ENCODE measurements at places on chromosomes 12 and 14.

DNA sequence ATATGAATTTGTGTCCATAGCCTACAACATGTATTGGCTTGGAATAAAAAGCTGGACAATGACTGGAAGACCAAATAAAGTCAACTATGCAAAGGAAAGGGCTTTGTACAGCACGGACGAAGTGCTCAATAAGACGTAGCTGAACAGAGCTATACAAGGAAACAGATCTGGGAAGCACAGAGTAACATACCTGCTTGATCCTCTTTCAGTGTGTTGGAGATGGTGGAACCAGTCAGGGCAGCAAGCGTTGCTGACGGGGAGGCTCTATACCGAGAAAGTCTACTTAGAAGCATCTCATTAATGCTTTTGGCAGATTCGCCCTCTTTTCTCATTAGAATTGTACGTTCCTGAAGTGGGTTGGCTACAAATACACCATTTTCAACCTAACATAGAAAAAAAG lies 99.3 kb downstream of the HECTD4 start:
- no peak for DNase-seq

DNA sequence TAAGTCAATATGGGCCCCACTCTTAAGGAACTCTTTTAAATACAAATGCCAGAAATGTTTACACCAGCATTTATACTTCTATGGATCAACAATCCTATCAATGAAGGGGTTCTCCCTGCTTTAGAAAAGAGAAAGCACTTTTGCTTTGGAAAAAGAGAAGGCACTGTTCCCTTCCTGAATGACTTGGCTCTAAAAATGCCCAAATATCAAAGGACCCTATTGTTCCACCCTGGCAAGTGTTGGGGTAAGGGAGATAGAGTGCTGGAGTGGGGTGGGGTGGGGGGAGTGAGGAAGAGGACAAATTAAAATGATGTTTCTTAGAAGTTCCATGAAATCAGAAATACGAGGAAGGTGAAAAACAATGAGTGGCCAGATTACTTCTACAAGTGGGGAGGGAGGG lies 131.6 kb upstream of the GRIN2B start:
- DNase-seq, result no peak

- DNase-seq, result no peak
These were observed 193.6 kb upstream of the FAR2 start for GRCh38 chr12:28955491-28955890.

DNA sequence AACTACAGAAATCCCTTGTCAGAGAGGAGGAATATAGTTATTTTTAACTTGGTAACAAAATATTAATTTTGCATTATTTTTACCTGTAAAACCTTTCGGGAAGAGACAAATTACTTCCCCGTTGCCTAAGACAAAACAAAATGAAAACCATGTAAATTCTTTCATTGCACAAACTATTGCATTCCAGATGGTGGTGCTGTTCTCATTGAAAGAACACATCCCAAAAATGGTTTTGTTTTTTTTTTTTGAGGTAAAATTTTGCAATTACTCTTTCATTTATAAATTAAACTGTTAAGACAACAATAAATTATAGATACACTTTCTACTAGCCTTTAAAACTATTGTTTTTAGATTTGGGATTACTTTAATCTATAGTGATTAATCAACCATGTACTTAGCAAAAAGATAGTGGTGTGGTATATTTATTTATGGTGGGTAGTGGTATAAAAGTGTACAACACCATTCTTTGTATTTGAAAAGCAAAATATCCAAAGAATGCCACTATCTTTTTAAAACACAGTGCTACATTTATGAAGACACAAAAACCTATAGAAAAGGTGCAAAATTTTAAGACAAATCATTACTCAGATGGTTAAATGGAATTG lies 115.5 kb downstream of the SLC38A1 start:
- DNase-seq, result no peak

DNA sequence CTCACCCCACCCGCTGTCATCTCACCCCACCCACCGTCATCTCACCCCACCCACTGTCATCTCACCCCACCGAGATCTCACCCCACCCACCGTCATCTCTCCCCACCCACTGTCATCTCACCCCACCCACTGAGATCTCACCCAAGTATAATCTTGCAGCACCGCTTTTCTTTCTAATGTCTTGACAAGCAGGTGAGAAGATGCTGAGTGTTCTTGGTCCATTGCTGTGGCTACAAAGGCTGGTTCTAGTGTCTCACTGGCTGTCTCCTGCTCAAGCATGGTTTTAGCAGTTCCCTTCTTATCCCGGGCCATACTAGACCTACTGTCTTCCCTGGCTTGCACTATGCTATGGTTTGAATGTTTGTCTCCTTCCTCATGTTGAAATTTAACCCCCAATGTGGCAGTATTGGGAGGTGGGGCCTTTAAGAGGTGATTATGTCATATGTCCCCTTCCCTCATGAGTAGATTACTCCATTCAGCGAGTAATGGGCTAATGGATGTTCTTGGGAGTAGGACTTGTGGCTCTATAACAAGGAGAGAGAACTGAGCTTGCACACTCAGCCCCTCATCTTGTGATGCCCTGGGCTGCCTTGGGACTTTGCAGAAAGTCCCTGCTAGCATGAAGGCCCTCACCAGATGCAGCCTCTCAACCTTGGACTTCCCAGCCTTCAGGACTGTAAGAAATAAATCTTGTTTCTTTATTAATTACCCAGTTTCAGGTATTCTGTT lies 47.7 kb upstream of the PPP2R5C start:
- DNase-seq, result no peak

GRCh38 chr12:4214877-4215228 lies 58.7 kb upstream of the CCND2 start:
- DNase-seq, result no peak

DNA sequence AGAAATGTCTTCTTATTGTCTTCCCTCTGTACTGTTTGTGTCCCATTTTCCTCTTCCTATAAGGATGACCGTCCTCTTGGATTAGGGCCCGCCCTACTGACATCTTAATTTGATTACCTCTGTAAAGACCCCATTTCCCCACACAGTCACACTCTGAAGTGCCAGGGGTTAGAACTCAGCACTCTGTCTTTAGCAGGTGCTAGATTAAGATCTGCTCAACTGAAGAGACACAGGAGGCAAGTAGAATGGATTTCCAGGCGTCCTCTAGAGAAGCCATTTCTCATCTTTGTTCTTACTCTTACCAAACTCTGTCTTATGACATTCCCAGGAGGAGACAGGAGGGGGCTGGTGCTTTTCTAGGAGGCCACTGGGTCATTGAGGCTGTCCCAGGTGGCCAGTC lies 50.8 kb downstream of the VCPKMT start:
- no peak for DNase-seq

DNA sequence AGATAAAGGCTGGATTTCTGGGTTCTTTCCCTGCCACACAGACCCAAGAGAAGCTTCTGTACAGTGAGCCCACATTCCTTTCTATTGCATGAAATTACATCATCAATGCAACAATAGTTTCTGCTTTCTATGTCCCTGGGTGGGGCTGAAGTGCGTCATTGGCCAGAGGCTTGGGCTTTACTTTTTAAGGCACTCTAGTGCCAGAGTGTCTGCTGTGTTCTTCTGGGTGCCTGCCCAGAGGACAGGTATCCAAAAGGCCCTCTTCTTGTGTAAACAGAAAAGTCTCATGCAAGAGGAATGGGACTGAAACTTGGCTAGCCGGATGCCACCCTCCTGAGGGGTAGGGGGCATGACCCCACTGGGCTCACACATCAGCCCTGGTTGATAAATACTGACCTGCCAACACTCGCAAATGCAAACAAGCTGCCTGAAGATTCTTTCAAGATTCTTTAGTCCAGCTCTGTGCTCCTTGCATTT lies 5.9 kb downstream of the KRT86 start:
- DNase-seq, result no peak

- DNase-seq, result no peak
These were observed 295.7 kb upstream of the PRKD1 start for GRCh38 chr14:30223385-30223785.

DNA sequence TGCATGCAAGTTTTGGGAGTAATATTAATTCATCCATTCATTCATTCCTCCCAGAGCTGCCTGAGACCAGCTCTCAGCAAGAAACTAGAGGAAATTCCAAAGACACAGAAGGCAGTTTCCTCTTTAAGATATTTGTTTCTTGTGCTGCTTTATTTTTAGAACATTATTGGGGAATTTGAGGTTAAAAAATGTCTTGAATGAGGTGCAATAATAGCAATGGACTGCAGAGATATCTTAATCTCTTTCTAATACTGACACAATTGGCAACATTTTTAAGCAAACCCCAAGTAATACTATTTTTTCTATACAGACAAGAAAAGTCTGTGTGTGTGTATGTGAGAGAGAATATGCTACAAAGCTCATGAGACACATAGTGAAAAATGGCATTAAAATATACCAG lies 190.2 kb upstream of the USP15 start:
- no peak for DNase-seq

DNA sequence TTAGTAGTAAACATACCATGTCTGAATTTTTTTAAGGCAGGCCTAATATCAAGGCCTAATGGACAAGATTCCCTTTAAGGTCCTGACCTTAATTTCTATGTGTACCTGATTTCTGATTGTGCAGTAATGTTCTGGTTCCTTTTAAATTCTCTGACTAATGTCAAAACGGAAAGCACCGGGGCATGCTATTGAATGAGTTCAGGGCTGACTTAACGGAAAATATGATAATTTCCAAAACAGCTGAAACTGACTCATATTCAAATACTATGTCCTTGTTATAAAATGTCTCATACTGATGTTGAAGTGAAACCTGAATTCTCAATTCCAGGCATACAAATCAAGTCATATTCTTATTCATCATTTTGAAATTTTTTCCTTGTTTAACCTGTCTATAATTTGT lies 6.7 kb downstream of the TAS2R43 start:
- no peak for DNase-seq

DNA sequence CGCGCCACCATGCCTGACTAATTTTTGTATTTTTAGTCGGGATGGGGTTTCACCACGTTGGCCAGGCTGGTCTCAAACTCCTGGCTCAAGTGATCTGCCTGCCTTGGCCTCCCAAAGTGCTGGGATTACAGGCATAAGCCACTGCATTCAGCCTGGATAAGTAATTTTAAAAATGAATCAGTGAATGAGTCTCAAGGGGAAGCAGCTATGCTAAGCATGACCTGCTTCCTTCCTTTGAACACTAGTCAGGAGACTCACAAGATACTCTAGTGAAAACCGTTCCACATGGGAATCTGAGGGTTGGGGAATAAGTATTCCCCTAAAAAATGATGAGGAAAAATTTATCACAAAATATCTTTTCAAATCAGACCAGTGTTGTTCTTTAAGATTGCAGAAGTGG lies 10.7 kb upstream of the FAM234B start:
- no peak for DNase-seq

DNA sequence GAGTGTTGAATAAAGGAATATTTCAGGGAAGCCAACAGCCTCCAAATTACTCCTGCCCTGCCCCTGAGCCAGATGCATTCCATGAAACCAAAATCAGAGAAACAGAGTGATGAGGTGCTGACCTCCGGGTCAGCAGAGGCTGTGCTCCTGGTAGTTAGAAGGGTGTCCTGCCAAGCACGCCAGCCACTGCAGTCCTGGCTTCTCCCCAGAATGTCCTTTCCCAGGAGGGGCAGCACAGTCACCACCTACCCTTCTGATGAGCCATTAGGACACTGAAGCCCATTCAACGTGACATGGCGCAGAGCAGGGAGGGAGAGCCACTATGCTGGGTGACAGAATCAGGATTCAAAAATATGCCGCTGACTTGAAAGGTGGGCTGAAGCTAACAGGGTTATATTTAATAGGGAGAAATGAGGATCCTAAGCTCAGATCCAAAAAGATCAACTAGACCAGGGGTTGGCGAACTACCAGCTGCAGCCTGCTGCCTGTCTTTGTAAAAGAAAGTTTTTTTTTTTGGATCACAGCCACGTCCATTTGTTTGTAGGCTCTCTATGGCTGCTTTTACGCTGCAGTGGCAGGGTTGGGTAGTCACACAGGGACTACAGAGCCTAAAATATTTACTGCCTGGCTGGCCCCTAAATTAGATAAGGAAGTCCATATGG lies 34.5 kb upstream of the PLEK2 start:
- no peak for DNase-seq

DNA sequence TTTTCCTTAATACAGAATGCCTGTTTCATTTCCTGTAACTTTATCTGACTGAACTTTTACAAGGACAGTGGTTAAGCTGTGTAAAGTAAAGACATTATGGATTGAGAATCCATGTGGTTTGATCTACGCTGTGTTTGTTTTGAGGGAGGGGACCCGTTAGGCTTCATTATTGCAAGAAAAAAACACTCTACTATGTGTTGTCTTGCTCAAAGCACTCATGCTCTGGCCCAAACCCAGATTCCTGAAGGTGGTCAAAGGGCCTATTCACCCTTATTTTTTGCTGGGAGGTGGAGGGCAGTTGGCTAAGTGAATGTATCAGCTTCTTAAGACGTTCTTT lies 11.9 kb downstream of the RNF10 start:
- no peak for DNase-seq

GRCh38 chr14:93548102-93548843 lies 117.5 kb downstream of the UNC79 start:
- DNase-seq, result no peak

DNA sequence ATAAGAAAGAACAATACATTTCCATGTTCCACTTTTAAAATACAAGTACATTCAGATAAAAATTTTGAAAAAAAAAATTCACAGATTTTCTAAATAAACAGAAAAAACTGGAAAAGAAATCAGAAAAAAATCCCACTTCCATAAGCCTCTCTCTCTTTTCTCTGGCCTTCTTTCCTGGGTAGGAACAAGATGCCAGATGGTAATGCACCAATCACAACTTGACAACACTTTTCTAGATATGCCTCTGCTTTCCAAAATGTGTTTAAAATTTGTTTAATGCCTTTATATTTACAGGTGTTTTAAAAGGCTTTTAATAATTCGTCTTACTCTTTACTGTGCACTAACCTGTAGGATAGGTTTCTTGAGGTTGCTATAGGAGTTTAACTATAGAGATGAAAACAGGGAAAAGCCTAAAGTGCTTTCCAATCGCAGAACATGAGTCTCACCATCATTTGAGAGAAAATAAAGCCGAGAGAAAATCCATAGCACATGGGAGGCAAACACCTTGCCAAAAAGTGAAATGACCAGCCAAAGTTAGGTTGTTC lies 74.2 kb downstream of the TMTC1 start:
- no peak for DNase-seq

GRCh38 chr14:43410631-43411030 lies 1096.5 kb downstream of the FSCB start:
- no peak for DNase-seq

- DNase-seq, result no peak
These were observed 7.3 kb upstream of the ZNF740 start for GRCh38 chr12:53173085-53173715.

DNA sequence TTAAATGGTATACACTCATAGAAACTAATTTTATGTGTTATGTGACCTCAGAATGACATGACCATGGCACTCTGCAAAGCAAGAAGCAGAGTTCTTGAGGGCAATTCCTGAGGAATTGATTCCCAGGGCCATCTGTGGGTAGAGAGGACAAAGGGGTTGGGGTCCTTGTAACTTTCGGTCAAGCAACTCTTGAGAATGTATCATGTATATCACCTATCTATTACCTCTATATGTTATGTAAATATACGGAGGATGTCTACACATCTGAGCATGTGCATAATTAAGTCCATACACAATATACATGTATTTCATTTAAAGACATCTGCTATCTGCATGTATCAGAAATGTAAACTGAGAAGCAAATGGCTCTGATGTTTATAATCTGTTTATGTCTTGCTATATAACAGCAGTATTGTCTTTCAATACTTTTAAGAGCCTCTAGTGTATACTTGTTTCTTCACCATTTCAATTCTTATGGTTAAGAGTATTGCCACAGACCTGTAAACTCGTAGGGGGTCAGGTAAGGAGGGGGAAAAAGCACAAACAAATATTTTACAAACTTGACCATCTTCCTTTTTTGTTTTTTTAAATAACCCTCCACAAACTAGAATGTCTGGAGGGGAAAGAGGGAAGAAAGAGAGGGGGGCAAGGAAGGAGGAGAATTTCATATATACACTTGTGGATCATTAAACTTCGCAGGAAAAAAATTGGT lies 4.5 kb downstream of the FOXA1 start:
- DNase-seq, result no peak
